Astrocyte of the spinal cord (primary cell): ENCODE measurements at places on chromosomes 1 and 21.

DNA sequence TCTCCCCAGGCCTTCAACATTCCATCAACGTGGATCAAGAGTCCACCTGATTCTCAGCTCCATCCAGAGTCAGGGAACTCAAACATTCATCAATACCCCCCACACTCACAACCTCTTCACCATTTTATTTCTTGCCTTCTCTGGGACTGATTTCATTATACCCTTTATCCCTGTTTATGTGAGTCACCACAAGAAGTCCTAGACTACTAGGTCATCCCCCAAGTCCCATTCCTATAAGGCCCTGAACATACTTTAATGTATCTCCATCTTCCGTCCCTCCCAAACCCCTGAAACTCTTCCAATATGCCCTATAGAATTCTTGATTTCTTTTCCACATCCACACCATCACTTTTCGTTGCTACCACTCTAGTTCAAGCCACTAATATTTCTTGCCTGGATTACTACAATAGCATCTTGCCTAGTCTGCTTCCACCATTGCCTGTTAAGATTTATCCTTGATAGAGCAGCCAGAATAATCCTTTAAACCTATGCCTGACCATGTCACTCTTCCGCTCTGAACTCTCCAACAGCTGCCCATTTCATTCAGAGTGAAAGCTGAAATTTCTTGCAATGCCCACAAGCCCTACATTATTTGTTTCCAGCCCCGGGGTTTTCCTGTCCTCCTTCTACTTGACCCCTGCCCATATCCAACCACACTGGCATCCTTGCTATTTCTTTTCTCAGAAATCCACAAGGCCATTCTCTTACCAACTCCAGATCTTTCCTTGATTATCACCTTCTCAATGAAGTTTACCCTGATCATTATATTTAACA, 9.4 kb upstream of the SAMD13 start:
- no peak for DNase-seq

DNA sequence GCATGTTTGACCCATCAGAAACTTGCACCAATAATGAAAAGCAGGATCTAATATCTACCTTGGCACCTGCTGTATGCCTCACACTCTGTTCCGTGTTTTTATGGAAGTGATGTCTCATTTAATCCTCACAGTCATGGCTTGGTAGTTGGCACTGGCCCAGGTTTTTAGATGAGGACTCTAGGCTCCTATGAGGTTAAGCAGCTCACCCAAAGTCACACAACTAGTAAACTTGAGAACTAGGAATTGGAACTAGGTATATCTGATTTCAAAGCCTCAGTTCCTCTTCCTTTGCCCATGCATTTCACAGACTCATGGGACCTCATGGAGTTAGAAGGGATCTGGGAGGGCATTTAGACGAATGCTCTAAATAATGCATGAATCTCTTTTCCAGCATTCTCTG, 21.3 kb upstream of the TARBP1 start:
- DNase-seq: peak; percentile 36

DNA sequence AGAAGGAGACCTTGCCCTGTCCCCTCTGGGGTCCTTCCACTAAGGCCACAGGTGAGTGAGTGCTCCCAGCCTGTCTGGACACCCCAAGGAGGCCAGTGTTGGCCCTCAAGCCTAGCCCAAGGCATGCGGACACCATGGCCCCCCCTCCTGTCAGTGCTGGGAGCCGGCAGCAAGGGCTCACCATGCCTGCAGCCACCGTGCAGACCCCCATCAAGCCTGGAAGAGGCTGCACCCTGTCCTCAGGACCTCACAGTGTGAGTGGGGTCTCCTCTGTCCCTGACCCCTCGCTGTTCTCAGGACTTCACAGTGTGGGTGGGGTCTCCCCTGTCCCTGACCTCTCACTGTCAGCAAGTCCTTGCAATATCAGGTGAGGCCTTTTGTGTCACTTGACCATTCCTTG, 33.2 kb upstream of the PRSS38 start:
- DNase-seq: no peak

DNA sequence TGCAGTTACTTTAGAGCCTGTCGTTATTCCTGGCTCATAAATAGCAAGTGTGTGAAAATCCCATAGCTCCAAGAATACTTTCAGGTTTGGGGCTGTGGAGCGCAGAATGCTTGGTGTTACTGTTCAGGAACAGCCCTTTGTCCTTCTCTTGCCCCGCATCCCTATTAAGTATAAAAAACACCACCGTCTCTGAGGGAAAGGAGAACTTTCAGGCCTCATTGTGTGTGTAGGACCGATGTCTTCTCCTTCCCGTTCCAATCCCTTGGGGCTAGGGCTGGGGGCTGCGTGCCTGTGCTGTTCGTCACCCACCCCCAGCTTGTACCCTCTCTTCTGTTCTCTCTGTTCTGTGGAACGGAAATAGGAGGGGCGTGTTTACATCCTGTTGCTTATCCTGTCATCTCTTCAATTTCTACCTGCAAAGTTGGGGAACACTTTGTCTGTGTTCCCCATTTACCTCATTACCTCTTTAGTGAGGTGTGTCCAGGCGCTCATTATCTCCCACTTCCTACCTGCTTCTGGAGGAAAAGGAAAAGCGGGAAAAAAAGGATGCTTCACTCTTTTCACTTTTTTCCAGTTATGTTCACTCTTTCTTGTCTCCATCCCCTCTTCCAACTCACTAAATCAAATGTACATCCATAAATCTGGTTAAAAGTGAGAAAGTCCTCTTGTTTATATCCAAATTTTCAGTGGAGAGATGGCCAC, 788 bp upstream of the TXNIP start:
- no peak for DNase-seq

DNA sequence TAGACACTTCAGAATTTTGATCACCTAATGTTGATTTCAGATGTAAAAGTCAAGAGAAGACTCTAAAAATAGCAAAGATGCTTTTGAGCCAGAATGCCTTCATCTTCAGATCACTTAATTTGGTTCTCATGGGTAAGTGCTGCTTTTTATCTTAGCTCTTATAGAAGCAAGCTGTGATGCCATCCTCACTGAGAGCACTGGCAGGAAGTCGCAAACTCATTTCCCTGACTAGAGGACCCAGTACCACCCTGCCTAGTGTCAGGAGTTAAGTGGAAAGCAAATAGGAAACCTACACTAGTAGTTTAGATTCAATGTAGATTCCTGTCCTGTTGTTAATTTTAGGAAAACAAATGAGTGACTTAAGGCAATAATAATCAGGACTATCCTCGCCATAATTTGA, 12.1 kb downstream of the IFNAR2 start:
- no peak for DNase-seq

- DNase-seq: no peak
Measured at GRCh38 chr1:161038523-161039153, at the start of gene TSTD1. TSS of gene TSTD1 (minus strand) at chr1:161038964. CDS start at chr1:161038889, 75 bp downstream.

GRCh38 chr1:226915672-226915995, 24.5 kb upstream of the COQ8A start:
- no peak for DNase-seq

DNA sequence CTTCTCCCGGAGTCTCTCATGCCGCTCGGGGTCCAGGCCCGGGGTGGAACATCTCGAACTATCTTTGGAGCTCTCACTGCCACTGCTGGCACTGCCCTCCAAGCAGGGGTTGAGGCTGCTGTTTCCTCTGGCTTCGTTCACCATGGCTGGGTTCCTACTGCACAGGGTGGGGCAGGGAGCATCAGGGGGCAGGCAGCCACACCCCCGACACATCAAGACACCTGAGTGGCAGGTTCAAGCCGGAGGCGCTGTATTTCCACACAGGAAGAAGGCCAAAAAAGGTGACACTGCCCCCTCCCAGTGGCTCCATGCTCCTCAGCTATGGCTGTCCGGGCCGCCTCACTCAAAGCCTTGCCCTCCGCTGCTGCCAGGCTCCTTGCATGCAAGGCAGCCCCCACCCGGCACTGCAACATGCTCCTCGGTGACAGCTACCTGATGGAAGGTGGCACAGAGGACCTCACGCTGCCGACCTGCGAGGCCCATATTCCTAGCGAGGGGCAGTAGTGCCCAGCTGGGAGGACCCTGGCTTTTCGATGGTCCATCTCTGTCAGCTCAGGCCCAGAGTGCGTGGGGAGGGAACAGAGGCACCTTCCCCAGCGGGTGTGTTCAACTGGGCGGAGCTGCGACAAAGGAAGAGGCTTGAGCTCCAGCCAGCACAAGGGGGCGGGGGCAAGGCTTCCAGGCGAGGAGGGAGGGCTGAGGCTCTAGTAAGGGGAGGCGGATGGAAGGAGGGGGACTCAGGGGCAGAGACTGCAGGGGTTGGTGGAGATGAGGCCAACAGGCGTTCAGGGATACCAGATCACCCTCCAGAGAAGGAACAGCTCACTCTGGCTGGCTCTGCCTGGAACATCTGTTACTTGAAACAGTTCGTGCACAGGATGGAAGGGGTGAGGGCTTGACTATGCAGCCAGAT, 2.5 kb downstream of the MTHFR start:
- peak; percentile 97 for DNase-seq

- DNase-seq: peak; percentile 70
Measured at GRCh38 chr1:237562242-237562823, 328.4 kb downstream of the ZP4 start.

DNA sequence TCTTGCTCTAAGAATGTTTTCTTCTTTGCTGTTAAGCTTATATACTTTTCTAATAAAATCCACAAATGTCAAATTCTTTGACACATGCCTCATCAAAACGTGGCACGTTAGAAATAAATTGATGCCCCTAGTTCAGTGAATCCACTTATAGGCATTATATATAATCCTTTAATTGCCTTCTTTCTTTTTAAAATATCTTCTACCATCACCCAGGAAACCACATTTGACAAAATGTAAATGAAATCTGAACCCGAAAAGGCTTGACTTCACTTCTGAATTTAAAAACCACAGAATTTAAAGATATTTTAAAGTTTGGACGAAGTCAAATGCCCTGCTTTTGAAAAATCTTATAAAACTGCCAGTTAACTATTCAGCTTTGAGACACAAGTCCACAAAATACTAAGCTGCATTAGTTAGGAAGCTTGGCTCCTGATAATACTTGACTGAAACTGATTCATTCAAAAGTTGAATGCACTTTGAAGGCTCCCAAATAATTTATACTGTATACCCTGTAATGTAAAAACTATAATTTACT, 22.4 kb upstream of the KIFAP3 start:
- DNase-seq: no peak

- no peak for DNase-seq
Measured at GRCh38 chr1:60425528-60425927, 352.0 kb upstream of the C1orf87 start.

DNA sequence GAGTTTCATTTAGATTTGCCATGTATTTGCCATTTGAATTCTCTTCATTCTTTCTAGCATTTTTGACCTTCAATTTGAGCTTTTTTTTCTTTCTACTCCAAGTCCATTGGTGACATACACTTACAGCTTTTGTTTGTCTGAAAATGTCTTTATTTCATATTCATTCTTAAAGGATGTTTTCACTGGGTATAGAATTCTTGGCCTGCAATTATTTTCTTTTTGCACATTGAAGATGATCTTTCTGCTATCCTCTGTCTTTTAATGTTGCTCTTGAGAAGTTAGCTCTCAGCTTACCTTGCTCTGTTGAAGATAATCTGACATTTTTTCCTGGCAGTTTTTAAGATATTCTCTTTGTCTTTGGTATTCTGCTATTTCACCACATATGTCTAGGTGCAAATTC, 16.6 kb upstream of the TINAGL1 start:
- no peak for DNase-seq
